ENCODE measurements at places on chromosomes 5 and 9.

GRCh38 chr5:29337030-29337429 lies 1856.5 kb upstream of the CDH6 start:
- no peak for DNase-seq

GRCh38 chr5:161471211-161471950 lies 75.1 kb downstream of the GABRB2 start:
- DNase-seq: no peak

GRCh38 chr5:172303162-172303561 lies 19.6 kb upstream of the UBTD2 start:
- no peak for DNase-seq

GRCh38 chr5:168320805-168321204 lies 29.4 kb downstream of the WWC1 start:
- no peak for DNase-seq

DNA sequence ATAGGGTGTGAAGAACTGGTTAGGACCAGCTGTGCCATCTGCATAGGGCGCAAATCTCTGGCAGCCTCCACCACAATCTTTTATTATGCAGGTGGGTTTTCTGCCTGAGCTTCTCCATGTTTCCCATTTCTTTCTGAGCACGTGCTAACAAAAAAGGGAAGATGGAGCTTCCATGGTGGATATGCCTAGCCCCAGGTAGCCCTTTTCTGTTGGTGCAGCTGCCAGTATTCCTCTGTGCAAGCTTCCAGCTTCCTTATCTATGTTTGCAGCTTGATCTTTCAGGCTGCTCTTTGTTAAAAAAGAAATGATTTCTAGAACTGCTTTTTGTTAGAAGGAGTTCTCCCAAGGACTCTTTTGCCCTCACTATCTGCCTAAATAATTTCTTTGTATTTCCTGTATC lies 95.0 kb upstream of the EPB41L4A start:
- DNase-seq: no peak

GRCh38 chr5:66906021-66906420 lies 290.6 kb downstream of the CD180 start:
- DNase-seq: no peak

- DNase-seq: peak; percentile 33
Measured at GRCh38 chr5:72848474-72849428, 32.3 kb downstream of the TNPO1 start.

GRCh38 chr5:88761269-88761850 lies 121.6 kb downstream of the MEF2C start:
- DNase-seq: no peak

DNA sequence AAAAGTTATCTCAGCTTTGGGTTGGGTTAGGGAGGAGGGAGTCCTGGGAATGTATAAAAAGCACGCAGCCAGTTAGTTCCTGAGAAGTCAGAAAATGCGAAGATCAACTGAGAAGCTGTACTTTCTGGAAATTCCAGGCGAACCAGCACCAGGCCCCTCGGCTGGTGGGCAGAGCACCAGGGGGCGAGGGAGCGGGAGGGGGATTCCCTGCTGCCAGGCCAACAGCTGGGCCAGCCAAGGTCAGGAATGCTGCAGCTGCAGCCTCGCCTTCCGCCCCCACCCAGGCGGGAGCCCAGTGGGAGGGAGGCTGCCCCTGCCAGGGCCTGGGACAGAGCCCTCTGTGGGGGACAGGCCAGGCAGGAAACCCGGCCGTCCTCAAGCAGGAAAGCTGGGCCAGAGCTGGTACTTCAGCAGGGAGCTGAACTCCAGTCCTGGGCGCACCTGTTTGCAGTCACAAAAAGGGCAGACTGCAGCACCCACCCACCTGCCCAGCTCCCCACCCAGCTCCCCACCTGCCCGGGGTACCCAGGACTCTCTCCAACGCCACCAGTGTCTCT lies 35.5 kb downstream of the VAV2 start:
- DNase-seq: no peak

- DNase-seq: no peak
Measured at GRCh38 chr5:136001466-136001981, 27.3 kb upstream of the TGFBI start.

DNA sequence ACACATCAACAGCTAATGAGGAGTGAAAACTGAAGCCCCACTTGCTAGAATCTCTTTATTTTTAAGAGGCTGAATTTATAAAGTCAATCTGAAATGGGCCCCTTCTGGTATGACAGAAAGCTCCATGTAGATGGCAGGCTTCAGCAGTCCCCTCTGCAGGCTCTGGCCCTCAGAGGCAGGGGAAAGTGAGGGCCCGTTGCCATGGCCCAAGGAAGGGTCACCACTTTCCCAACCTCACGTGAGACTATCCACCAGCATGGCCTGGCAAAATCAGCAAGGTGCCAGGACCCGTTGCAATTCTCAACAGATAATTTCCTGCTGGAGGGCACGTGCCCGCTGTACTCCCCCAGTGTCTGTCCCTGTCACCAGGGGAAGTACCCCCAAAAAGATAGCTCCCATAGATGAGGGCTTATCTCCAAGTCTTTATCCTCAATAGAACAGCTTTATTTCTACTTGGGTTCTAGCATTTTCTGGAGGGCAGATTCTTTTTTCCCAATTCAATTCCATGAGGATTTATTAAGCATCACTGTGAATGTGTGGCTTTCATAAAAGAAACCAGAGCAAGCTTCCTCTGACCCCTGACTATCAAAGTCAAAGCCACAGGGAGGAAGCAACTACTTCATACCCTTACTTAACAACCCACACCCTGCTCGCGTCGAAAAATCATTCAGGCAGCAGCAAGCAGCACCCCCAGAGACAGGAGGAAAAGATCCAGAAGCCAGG lies 85.4 kb upstream of the FSTL4 start:
- no peak for DNase-seq

GRCh38 chr5:33827885-33828284 lies 63.9 kb downstream of the ADAMTS12 start:
- DNase-seq: no peak

DNA sequence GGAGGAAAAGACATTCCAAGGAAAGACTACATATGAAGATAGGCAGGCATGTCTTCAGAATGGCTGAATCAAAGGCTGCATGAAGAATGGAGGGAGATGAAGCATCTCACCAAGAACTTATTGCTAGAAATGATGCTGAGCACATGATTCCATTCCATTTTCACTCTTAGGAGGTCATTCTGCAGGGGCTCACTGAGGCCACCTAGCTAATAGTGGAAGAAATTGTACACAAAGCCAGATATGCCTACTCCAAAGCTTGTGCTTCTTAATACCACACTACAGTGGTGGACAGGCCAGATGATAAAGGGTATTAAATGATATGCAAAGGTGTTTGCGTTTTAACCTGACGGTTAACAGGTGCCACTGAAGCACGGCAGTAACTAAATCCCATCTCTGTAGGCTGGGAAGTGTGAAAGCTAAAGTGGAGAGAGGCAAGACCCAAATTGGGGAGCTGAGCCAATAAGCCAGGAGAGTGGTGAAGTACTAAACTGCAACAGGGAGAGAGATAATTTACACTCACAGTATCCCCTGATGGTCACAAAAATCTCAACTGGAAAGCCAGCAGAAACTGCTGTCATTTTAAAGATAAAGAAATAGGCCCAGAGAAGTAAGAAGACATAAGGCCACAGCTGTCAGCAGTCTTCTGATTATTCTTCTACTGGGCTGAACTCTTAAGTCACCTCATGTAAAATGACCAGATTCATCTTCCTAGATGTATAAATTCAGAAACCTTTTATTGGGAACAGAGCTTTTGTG lies 14.6 kb downstream of the NDUFA8 start:
- no peak for DNase-seq

DNA sequence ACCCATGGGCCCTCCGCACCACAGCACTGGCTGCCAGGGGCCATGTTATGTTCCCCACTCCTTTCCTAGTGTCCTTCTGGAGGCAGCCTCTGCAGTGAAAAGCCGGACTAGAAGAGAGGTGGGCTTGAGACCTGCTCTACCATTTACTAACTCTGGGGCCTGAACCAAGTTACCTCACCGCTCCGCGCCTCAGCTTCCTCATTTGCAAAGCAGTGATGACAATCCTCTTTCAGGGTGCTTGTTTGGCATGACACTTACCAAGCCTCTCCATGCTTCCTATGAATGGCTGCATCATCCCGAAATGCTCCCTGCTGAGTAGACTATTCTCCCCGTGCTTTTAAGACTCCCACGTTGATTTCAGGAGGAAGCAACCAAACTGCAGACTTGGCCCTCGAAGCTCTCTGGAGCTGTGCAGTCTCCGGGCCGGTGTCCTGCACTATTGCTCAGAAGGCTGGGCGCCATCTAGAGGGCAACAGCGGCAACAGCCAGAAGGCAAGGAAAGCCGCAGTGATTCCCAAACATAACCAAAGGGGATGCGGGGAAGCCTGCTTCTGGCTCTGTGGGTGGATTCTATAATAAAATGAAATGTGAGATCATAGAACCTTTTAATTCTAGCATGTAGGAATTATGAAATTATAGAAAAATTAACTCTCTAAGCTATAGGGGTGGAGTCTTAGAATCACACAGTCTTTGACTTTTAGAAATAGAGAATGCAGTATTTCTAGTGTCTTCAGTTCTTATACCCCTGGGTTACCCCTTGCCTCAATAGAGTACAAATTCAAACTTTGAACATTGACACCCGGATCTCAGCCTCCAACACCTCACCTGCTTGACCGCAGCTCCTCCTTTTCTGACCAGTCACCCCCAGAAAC lies 599.8 kb upstream of the BRINP1 start:
- peak; percentile 37 for DNase-seq

GRCh38 chr9:130846487-130847305 lies 11.6 kb downstream of the ABL1 start:
- no peak for DNase-seq

DNA sequence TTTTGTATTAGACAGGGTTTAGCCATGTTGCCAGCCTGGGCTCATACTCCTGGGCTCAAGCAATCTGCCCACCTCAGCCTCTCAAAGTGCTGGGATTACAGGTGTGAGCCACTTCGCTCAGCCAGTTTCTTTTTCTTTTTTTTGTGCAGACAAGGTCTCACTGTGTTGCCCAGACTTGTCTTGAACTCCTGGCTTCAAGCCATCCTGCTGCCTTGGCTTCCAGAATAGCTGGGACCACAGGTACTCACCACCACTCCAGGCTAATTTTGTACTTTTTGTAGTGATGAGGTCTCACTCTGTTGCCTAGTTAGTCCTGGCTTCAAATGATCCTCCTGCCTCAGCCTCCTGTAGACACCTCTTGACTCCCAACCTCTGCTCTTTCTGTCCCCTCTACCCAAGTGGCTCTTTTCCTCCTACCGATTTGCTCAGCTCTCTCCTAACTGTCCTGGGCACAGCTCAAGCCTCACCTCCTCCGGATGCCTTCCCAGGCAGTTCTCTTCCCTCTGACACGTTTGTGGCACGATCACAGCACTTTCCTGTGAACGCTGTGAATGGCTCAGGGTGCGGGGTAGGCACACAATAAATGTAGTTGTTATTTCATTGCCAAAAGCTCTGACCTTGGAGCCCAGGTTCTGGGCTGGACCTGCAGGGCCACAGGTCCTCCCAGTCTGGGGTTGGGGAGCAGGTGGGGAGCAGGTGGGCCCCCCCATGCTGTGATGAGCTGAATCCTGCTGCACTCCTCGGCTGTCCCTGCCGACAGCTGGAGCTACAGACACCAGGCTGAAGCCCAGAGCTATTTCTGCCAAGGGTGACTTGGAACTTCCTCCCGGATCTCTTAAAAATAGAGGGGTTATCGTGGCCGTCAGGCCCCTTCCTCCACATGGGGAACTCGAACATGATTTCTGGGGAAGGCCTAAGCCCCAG lies 23.9 kb downstream of the GFI1B start:
- no peak for DNase-seq
